ENCODE measurements at places on chromosomes 5 and 9.

DNA sequence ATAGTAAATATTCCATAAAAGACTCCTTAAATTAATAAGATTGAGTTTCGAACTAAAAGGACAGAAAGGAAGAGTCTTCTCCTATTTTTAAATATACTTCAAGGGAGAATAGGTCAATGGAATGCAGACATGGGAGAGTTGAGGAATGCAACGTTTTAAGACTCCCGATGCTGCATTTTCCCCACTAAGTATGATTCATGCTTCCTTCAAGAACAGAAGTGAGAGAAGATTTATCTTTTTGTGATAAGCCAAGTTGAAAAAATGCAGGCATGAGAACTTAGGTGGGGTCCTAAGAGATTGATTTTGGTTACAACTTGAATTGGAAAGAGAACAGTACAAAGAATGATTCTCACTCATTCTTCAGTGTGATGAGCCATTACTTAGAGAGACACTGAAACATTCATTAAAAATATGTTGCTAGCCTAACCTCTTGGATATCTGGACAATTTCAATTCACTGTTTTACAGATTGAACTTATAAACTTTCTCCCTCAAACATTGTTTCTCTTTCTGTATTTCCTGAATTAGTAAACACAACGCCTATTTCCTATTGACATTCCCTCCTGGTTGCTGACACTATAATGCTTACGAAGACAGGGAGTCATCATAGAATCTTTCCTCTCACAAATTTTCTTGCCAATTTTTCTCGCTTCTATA is 1666.1 kb upstream of the WWC1 start:
- DNase-seq, result no peak

DNA sequence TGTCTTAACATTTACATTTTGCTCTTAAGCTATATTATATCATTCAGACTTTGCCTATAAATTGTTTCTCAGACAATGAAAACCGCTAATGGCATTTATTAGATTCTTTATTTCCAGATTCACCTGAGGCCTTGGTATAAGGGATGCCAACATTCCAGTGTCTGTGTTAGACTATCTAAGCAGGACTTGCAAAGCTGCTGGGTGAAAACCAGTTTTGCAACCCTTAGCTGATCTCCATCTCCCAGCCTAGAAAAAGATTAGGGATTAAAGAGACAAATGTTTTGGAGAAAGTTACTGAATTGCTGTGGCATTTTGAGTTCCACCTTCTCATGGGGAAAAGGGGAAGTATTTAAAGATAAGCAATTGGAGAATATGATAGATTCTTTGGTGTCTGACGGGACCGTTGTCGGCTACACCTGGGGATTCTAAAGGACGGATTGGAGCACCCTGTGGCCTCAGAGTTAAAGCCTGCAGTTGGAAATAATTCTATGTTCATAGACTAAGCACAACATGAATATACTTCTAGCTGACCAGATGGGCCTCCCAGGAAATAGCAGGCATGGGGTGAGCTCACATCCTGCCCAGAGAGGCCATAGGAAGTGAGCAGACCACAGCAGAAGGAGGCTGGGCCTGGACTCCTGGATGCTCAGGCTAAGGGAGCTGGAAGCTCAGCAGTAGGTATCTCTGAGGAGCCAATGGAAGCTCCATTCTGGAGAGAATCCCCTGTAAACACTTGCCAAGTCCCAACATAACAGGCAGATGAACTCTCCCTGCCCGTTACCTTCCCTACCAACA is 21.8 kb downstream of the ENTREP1 start:
- DNase-seq, result no peak

GRCh38 chr5:60568646-60569045 is 131.3 kb downstream of the DEPDC1B start:
- DNase-seq, result no peak

- no peak for DNase-seq
Observed at GRCh38 chr5:125639858-125640257, 783.4 kb upstream of the GRAMD2B start.

DNA sequence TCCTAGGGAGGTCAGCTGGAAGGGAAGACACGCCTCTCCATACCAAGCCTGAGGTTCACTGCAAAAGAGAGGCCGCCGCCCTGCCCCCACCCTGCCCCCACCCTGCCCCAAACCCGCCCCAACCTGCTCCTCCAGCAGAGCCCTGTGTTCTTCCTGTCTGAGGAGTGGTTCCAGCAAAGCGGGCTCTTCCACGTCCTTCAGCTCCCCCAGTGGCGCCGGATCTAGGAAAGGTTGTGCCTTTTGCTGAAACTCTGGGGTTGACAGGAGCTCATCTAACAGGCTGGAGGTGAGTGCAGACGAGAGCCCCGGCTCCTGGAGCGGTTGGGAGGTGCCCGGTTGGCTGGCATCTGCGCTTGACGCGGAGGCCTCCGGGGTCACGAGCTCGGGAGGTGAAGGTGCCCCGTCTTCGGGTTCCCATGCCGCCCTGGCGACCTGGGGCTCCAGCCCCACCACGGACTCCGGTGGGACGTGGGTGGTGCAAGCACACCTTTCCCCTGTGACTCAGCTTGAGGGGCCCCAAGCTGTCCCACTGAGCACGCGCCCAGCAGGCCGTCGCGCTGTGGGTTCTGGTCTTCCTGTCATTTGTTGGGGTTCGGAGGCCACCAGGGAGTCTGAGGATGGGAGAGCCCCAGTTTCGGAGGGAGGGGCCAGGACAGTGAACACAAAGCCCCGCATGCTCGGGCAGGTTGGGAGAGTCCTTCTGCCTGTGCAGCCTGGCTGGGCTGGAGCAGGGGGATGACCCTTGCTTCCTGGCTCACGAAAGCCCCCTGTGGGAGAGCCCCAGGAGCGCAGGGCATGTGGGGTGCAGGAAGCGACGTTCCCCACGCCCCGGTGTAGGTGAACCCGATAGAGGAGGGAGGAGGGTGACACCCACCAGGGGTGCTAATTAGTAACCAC is 1467.1 kb downstream of the FOXD4L5 start:
- peak; percentile 77 for DNase-seq

- no peak for DNase-seq
Observed at GRCh38 chr5:65359569-65359968, 122.2 kb downstream of the ADAMTS6 start.

GRCh38 chr9:108178318-108178717 is 677.5 kb downstream of the ACTL7B start:
- DNase-seq, result no peak

DNA sequence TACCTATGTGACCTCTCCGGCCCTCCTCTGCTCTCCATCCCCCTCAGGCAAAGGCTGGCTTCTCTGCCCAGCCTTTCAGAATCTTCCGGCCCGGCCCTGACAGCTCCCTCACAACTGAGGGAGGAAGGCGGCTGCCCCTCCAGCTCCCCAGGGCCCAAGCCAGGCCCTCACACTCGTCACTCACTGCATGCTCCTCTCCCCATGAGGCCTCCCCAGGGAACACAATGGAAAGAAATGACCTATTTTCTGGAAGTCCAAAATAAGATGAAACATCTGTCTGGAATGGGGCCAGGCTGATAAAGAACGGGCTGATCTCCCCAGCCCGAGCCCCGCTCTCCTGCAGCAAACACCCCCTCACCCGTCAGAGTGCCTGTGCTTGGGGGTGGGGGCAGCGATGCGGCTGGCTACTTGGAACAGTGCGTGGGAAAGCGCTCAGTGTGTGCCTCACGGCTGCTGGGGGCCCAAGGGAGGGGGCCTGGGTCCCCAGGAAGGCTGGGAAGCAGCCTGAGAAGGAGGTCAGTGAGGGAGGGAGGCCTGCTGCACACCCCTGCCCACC is 11.3 kb downstream of the PDGFRB start:
- no peak for DNase-seq

GRCh38 chr9:130157079-130157478 is 15.1 kb upstream of the NCS1 start:
- DNase-seq, result no peak

All from GM10248 (cell line).